Natural killer cell (primary cell): ENCODE measurements at places on chromosomes 4 and X. TPM values are rescaled to one million over a fixed set of nuclear protein-coding genes. Genes with fewer than 3 reads are reported as not detected.

Gene HDX
- total RNA-seq, result 2.2 TPM

Gene GIMD1
- not detected for total RNA-seq

Gene LDB2
- 13.6 TPM for total RNA-seq

Gene NHSL2
- total RNA-seq, result 15.0 TPM

Gene NAA11
- not detected for total RNA-seq

Gene MAN2B2
- total RNA-seq, result 47.8 TPM

GRCh38 chr4:77146186-77147078 is 10.6 kb upstream of the CCNG2 start:
- DNase-seq, result no peak

- DNase-seq, result no peak
Observed at GRCh38 chrX:134457708-134458107, 2.3 kb upstream of the HPRT1 start.

DNA sequence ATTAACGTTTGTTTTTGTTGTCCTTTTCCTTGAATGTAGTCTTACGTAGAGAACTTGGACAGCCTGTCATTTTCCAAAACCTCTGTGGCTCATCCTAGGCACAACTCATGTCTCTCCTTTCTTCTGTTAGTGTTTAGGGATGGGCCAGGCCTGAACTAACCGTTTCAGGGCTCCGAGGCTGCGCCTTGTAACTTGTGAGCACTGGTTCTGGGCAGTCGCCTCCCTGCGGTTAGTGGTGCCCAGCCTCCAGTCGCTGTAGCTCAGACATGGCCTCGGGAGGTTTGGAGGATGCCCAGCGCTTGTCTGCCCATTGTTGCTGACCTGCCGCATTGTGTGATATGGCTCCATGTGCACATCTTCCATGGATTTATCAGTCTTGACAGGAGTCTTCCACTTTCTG is 32.8 kb downstream of the TMEM131L start:
- no peak for DNase-seq

DNA sequence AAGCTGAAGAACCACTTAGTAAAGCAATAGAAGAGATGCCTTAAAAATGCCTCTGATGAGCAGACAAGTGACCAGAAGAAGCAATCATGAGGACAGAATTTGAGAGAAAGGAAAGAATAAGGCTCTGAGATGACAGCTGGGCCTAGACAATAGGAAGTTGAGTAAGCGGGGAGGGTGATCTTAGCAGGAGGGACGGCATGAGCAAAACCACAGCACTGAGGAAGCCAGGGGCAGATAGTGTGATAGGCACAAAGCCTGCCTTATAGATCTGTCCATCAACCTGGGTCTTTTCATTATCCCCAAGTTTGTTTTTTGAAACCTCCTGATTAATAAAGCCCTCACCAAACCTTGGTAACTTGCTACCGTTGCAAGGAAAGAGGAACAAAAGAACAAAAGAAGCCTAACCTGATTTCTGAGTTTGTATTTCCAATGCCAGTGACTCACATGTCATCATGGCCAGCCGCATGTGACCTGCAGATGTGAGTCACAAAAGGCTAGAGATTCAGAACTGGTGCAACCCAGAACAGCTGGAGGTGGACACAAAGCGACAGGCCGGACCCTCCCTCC is 55.7 kb upstream of the PPARGC1A start:
- peak; percentile 4 for DNase-seq

DNA sequence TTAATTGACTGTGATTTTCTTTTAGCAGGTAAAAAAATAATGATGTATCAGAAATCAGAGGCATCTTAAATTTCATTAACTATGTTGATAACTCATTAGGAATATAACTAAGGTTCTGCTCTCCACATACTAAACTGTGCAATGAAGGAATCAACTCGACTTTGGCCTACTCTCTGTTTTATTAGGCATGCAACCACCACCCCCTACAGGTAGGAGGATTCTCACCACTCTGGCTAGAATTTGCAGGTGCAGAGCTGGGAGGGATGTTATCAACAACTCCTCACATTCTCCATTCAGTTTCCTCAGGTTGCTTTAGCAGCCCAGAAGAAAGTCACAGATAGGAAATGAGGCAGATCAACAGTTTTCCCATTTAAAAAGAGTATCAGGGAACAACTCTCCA is 160.1 kb downstream of the COX18 start:
- no peak for DNase-seq

DNA sequence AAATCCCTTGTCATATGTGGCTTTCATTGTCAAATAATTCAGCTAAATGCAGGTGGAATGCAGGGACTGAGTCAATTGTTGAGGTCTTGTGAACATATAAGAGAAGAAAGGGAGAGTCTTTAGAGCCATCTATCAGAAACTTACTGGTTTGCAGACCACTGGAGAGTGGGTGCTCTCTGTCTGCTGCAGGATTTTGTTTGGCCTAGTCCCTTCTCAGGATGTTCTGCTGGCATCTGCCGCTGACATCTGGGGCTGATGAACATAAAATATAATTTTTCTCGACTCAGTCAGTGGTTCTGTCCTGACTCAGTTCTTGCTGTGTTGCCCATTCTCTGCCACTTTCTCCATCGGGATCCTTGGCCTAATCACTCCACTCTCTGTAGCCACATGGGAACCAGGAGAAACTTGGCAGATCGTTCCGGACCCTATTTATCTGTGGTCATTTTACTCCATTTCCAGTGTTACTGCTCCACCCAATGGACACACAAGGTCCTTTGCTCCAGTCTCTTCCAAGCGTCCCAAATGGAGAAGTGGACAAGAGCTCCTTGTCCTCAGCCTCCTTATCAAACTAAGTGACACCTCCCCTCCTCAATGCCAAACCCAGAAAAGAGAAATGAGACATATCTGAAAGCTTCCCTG is 436.2 kb downstream of the FAT4 start:
- DNase-seq, result no peak

GRCh38 chr4:183721207-183722081 is 62.4 kb downstream of the TRAPPC11 start:
- peak; percentile 72 for DNase-seq
